ENCODE measurements at places on chromosomes 16 and 17.

DNA sequence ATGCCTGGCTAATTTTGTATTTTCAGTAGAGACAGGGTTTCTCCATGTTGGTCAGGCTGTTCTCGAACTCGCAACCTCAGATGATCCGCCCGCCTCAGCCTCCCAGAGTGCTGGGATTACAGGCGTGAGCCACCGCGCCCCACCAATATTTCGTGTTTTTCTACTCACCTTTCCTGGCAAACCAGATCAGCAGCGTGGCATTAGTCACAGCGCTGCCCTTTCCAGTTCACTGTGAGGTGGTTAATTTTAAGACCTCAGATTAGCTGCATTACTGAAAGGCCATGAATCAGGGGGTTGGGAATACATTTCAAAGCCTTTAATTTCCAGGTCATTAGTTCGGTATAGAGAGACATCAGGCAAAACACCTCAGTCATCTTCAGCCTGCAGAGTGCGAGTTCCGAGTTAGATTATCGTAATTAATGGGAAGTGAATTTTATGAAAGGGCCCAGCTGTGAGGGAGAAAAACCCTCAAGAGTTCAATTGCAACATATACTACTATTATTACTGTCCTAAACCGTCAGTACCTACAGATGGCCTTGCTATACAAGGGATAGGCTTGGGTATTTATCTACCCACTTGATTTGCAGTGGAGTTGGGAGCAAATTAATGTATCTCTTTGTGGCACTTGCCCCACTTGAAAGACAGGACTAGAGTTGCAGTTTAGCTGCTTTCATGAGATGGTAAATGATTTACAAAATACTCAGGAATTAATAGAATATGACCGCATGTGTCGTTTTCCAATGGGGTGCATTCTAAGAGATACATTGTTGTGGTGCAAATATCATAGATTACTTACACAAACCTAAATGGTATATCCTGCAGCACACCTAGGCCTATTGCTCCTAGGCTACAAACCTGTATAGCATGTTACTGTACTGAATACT is 2.1 kb upstream of the USP32 start:
- no peak for DNase-seq

DNA sequence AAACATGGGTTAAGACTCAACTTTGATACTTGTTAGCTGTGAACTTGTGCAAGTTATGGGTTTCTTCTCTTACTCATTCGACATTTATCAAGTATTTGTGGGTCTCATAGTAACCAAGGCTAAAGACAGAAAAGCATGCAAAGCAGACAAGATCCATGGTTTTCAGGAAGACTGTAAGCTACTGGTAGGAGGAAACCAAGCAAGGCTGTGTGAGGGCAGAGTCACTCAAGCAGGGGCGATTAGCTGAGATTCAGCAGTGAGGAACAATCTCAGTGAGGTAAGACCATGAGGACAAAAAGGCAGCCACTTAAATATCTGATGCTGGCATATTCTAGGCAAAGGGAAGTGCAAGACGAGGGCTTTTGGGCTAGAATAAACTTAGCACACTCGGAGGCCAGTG is 29.5 kb downstream of the MBTD1 start:
- no peak for DNase-seq

- peak; percentile 75 for DNase-seq
These were observed 73.6 kb downstream of the IL21R start for GRCh38 chr16:27475561-27475960.

GRCh38 chr16:4260360-4260759 is 12.5 kb downstream of the TFAP4 start:
- no peak for DNase-seq

DNA sequence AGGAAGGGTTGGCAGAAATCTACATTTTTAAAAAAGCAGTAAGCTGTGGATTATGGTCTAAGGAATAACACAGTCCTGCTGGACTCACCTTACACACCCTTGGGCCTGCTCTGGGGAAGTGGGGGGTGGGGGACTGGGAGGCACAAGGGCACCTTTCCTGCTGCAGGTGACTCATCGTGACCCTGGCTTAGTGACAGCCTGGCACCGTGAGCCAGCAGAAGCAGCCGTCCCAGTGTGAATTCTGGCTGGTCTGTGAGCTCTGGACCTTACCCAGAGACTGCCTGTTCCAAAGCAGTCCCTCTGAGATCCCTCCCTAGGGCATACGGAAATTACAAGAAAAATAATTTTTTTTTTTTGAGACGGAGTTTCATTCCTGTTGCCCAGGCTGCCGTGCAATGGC is 4.2 kb upstream of the CRK start:
- no peak for DNase-seq
